ENCODE measurements at places on chromosomes 1 and 21.

DNA sequence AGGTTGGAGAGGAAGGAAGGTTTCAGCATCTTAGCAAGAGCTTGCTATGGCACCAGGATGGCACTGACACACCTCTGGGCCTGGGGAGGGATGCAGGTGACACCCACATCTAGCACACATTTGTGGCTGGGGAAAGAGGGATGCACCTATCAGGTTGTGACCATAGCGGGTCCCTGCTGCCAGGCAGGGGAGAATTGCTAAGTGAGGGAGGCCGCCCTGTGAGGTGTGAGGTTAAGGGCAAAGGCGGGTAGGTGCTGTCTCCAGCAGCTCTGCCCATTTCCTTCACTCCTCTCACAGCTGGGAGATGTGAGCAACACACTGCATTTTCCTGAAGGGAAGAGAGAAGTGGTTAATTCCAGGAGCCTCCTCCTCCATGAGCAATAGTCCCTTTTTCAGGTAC, 83.2 kb upstream of the TLR5 start:
- DNase-seq = no peak

GRCh38 chr1:202807926-202808757, at the start of gene KDM5B:
TSS of gene KDM5B (minus strand) at chr1:202808421. CDS start at chr1:202808305, 116 bp downstream.
- DNase-seq = no peak

DNA sequence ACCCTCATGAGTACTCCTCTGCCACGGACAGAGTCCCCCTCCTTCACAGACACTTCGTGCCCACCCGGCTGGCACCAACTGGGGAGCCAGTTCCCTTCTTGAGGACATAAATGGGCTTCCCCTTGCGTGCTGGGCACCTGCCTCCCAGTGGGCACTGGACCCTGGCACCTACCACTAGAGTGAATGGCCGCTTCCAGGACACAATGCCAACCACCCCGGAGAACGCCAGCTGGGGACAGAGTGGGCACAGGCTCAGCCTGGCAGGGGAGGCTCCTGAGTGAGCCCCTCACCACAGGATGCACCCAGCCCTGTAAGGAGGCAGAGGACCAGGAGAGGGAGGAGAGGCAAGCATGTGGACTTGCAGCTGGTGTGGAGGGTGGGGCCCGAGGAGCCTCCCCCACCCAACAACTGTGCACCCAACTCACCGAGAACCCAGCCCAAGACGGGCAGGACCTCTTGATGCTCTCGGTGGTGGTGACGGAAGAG, 1.0 kb downstream of the ENTREP3 start:
- no peak for DNase-seq

DNA sequence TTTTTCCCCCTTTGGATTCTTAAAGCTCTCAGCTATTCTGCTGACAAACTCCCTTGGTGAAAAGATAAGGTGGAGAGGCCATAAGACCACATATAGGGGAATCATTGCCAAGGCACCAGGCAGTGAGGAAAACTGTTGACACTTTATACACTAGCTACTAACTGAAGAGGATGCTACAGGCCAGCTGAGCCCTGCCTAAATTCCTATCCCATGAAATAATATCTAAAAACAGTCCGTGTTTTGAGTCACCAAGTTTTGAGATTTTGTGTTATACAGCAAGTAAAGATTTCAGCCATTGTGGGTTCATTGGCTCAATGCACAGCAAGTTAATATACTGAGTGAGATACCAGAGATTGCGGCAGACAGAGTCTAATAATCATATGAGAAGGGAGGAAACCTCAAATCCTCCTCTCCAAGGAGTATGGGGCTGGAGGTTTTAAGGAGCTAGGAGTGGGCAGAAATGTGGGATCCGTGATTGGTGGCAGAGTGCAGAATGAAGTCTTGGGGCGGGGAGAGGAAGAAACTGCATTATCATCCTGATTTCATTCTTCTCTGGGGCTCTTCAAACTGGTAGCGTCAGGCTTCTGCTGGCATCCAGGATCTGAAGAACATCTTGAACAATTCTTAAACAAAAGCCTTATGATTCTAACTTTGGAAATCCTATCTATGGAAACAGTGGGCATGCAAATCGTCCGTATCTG, 9.2 kb downstream of the CLDN8 start:
- DNase-seq = no peak

- no peak for DNase-seq
Measured at GRCh38 chr1:26774462-26774861, 13.3 kb upstream of the PIGV start.

GRCh38 chr1:112472142-112472541, 36.6 kb upstream of the WNT2B start:
- DNase-seq = no peak

DNA sequence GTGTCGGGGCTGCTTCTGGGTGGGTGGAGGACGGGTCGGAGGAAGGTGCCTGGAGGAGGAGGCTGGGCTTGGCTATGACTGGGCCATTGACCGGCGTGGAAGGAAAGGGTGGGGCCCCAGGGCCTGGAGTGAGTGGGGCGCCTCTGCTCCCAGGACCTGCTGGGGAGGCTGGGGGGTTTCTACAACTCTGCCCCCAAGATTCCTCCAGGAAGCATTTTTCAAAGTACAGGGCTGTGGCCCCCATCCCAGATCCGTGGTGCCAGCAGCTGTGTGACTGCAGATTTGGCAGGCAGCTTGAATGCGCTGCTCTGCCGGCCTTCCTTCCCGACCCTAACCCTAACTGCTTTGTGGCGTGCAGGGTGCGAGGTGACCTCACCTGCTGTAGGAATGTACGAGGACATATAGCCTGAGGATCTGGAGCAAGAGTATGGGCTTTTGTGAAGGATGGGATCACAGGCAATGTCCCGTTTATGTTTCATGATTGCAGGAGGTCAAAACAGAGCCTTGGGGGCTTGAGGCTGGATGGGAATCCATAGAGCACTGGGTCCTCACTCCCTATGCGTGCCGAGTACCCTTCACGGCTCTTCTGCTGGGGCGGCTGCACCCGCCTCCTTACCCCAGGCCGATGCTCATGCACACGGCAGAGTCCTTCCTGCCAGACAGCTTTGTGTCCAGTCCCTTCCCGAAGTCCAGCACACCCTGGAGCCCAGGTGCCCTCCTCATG, 24.7 kb downstream of the TRPM2 start:
- DNase-seq = no peak

- DNase-seq = no peak
Measured at GRCh38 chr21:44993321-44994046, 53.7 kb downstream of the SLX9 start.

- no peak for DNase-seq
Measured at GRCh38 chr1:36864823-36865601, 169.3 kb downstream of the GRIK3 start.

DNA sequence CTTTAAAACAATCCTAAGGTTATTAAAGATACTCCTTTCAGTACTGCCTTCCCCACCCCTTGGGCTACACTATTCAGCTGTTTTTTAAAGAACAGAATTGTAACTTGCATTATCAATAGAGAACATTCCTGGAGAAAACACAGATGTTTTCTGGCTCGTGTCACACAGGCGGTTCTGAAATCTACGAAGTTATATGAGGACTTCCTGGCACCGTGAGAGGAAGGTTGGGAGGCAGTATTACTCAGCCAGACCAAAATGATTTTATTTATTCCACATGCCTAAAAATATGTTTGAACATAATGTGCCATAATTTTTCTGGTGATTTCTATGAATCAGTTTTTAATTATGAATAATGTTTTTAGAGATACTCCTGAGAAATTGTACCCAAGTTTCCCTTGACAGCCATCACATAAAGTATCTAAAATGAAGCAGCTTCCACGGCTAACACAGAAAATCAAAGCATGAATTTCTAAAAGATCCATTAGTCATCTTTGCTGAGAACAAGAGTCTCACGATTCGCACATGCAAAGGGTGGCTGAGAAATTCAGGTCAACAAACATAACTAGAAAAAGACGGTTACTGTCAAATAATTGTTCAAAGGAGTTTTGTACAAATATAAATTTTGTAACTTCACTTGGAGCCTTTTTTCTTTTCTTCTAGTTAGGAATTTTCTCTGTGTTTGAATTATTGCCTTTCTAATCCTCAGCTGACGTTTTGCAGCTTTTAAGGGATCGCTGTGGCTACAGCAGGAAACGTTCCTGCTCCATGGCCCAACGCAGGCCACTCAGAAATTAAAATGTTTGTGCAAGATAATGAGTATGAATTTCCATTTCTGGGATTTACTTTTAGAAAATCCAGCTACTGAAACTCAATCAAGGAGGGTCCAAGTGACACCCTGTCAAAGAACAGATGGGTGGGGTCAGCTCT, 8.0 kb upstream of the SIM2 start:
- no peak for DNase-seq

DNA sequence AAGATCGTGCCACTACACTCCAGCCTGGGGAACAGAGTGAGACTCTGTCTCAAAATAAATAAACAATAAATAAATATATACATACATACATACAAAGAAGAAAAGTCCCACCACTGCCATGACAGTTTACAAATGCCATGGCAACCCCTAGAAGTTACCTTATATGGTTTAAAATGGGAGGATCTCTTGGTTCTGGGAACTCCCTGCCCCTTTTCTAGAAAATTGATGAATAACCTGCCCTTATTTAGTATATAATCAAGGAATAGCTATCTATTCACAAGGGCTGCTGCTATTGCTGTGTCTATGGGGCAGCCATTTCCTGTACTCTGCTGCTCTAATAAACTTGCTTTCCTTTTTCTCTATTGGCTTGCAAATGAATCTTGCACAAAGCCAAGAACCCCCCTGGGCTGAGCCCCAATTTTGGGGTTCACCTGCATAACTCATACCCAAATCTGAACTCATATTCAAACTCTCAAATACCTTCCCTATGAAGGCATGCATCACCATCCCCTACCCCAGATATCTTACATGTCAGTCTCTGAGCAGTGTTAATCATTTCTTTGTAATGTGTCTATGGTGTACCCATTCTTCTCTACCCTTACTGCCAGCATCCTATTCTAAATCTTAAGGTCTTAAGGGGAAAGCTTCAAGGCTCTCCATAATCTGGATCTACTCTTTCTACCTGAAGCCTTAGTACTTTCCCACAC, 9.0 kb downstream of the GON4L start:
- DNase-seq = no peak

DNA sequence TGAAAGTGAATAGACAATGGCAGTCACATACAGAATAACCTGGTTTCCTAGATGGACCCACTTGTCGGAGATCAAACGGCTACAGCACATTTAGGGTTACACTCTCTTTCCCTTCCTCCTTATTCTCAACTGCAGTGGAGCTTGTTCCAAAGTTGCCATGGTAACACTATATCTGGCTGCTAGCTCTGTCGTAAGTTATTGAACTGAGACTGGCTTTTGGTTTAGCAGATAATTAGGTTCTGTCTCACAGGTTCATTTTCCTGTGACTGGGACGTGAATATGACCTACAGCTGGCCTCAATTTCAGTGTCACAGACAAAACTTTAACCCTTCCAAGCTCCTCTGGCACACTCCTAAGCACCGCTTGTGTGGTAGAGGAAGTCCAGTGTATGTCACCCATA, 875.8 kb downstream of the USP25 start:
- no peak for DNase-seq

DNA sequence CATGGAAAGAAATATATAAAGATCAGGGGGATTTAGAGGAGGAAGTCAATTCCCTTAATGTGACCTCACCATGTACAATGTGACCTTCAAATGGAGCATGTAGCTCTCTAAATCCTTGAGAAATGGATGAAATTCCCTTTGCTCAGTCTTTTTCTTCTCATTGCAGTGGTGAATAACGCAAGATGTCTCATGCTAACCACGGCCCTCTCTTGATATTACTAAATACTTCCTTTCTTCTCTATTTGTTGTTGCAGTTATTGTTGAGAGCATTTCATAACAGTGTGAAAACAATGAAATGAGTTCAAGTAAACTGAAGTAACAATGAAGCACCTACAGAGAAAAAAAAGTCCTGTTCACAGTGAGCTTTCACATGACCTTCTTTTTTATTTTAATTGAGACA, 55.6 kb downstream of the ZNF281 start:
- DNase-seq = no peak

DNA sequence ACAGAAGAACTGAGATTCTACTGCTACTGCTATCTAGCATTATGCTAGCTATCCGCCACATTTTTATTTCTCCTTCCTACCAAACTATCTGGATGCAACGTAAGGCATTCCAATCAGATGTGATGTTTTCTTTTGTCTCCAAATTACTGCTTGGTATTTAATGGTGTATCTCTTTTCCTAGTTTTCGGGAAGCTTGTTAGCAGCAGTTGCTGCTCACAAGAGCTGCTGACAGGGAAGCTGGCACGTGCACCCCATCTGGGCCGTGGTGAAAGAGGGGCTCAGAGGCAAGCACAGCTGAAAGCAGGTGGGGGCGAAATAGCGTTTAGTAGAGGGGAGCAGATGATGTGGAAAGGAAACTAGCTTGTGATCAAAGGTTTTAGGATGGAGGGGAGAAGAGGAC, 57.3 kb downstream of the JAK1 start:
- DNase-seq = no peak

DNA sequence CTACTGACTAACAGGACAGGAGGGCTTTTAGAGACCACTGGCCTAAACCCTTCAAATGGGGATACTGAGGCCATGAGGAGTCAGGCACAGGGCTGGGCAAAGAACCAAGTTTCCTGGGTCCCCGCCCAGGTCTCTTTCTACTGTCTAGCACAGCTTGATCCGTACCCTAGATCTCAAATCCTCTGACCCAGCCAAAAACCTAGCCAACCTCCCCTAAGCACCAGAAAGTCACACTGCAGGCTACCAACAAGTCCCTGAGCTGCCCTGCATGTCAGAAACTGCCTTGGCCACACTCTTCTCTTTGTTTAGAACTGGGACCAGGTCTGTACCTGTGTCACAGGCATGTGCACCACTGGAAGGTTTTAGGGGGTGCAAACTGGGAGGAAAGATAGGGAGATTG, 33.6 kb downstream of the AHDC1 start:
- no peak for DNase-seq

- no peak for DNase-seq
Measured at GRCh38 chr1:165495858-165496205, 48.0 kb upstream of the LRRC52 start.

DNA sequence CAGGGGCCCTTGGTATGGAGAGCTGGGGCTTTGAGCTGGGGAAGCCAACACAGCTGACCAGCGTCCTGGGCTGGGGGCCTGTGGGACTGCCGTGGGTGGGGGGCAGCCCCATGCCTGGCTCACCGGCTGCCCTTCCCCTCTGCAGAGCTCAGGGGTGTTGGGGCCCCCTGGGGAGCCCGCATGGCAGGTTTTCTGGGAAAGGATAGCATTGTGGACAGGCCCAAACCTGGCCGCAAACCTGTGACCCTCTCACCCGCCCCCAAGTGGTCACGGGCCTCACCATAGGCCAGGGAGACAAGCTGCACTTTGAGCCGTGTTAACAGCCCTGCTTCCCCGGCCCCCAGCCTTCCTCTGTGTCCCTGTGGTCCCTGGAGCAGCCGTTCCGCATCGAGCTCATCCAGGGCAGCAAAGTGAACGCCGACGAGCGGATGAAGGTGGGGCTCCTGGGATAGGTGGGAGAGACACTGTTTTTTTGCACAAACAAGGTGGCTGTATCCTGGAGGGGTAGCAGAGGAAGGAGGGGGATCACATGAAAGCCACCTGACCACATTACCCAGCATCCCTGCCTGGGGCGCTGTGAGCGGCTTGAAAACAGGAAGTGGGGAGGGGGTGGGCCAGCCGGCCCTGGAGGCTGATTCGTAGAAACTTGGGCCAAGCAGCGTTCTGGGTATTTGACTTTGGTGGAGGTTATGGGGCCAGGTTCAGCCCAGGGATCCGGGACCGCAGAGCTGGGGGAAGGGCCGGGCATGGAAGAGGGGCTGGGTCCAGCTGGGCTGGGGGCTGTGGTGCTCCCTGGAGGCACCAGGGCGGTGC, 65.9 kb downstream of the PIK3CD start:
- DNase-seq = no peak
